ENCODE measurements at places on chromosomes 11 and 22. TPM values are rescaled to one million over a fixed set of nuclear protein-coding genes. Genes with fewer than 3 reads are reported as not detected.

DNA sequence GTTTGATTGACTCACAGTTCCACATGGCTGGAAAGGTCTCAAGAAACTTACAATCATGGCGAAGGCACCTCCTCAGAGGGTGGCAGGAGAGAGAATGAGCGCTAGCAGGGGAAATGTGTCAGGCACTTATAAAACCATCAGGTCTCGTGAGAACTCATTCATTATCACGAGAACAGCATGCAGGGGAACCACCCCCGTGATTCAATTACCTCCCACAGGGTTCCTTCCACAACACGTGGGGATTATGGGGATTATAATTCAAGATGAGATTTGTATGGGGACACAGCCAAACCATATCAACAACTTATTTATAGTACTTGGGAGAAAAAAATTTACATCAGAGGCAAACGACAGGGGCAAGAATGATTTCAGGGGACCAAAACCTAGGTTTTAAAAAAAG, 3.0 kb downstream of the ME3 start:
- ATAC-seq, result peak; percentile 34

DNA sequence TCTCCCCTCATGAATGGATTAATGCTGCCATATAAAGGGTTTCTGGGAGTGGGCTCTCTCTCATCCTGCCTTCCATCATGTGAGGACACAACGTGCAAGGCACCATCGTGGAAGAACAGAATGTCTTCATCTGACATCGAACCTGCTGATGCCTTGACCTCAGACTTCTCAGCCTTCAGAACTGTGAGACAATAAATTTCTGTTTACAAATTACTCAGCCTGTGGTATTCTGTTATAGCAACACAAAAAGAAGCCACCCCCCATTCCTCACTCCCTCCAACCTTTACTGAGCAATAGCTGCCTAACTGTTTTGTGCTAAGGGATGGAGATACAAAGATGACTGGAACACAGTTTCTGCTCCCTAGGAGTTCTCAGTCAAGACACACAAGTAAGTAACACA, 106.1 kb upstream of the PLET1 start:
- ATAC-seq, result no peak

GRCh38 chr11:63889344-63889743, 27.6 kb downstream of the RCOR2 start:
- no peak for ATAC-seq

- peak; percentile 6 for ATAC-seq
Measured at GRCh38 chr11:65871811-65872548, 620 bp downstream of the EFEMP2 start.

DNA sequence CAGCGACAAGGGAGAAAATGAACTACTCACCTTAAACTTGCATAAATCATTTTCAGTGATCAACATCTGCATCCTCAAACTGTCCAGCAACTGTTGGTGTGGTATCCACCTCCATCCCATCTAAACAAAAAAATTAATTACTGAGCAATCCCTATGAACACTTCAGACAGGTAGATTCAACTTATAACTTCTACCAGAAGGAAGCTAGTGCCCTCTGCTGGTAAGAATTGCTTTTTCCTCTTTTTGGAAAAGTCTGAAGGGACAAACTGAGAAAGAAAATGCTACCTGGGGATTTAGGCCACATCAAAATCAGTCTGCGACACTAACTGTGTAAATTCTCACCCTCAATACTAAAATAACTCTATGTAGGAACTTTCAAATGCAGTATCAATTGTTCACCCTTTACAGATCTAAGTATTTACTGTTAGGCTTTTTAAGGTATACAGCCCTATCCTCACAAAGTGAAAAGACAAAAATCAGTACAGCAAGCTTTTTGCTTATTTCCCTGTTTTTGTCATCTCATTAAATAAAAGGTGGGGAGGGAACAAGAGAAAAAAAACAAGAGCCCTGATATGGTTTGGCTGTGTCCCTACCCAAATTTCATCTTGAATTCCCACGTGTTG, 17.9 kb downstream of the CLNS1A start:
- ATAC-seq, result no peak

DNA sequence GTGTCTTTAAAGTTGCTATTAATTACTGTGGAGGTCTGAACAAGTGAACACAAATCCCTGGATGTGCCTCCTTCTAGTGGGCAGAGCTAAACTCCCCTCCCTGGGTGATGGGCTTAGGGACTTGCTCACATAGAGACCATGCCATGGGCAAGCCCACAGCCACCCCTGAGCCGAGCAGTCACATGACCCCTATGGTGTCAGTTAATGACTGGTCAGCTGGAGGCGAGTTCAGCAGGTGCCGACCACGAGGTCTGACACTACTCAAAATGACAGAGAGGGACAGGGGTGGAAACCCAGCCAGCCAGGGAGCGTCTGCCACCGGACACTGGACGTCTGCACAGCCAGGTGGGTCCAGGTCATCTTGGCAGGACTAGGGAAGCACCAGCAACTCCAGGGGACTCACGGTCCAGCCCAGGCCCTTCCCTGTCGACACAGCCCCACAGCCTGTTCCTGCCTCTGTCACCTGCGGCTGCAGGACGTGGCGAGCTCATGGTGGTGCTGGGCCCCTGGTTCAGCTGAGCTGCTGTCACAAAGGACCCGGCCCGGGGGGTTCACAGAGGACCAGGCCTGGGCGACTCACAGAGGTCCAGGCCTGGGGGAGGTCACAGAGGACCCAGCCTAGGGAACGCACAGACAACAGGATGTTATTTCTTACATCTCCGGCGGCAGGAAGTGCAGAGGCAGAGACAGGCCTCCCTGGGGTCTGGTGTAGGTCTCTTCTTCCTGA, 135.0 kb downstream of the BRD1 start:
- no peak for ATAC-seq

DNA sequence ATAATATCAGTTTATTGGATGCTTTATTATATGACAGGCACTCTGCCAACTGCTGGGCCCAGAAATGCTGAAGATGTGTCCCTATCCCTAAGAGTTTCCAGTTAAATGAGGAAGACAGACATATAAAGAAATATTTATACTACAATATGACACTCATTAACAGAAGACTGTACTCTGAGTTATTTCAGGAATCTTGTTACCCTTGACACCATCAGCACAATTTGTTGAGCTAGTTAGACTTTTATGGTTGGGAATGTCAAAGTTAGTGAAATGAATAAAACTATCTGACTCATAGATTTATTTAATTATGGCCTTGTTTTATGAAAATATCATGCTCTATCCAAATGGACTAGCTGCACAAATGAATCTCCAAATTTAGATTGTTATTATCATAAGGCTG, 25.6 kb upstream of the MSANTD4 start:
- no peak for ATAC-seq

DNA sequence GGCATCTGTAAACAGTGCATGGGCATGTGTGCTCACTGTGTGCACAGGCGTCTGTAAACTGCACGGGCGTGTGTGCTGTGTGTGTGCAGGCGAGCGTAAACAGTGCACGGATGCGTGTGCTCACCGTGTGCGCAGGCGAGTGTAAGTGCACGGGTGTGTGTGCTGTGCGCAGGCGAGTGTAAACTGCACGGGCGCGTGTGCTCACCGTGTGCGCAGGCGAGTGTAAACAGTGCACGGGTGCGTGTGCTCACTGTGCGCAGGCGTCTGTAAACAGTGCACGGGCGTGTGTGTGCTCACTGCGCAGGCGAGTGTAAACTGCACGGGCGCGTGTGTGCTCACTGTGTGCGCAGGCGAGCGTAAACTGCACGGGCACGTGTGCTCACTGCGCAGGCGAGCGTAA, 22.4 kb downstream of the RNH1 start:
- no peak for ATAC-seq

GRCh38 chr22:29203488-29204454, 1.9 kb upstream of the EMID1 start:
- ATAC-seq, result no peak

DNA sequence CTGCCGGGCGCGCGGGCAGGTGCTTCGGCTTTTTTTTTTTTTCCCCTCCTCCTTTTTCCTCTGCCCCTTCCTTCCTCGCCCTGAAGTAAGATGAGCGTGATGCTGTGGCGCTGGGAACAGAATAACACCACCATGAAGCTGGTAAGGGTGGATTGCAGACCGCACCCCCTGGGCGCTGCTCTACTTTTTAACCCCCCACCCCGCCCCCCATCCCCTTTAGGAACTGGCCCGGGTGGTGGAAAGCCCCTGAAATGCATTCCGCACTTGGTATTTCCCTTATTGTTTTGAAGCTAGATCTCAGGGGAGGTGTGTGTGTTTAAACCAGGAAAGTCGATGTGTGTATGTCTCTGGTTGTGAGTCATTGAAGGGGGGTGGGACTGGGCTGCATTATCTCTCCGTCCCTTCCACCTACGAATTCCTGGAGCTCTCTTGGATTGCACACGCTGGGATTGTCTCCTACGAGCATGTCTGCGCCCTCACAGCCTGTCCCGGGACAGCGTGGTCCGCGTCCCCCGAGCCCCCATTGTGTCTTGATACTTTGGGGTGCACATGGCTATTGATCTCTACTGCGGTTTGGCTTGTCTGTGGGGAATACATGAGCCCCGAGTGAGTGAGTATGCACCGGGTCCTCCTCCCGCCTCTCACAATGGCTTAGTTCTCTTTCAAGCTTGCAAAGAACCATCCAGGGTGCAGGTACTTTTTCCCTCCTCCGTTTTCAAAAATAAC, 64.9 kb downstream of the NAV2 start:
- ATAC-seq, result peak; percentile 72

- no peak for ATAC-seq
Measured at GRCh38 chr11:57868491-57868890, 106.9 kb downstream of the CTNND1 start.

GRCh38 chr11:61052182-61052972, 49.9 kb upstream of the CD5 start:
- ATAC-seq, result no peak

- ATAC-seq, result no peak
Measured at GRCh38 chr11:28729339-28729738, 621.2 kb downstream of the METTL15 start.

DNA sequence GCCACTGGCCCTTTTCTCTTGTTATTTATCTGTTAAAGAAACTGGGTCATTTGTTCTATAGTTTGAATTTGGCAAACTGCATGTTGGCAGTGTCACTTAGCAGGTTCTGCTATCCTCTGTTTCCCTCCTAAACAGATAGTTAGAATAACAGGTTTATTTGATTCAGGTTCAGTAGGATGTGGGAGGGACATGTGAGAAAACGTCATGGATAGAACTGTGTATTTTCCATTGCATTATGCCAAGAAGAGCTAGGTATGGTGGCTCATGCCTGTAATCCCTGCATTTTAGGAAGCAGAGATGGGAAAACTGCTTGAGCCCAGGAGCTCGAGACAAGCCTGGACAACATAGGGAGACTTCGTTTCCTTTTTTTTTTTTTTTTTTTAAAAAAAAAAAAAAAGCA, 24.3 kb downstream of the PATL1 start:
- no peak for ATAC-seq

The NPAS4 gene
- total RNA-seq, result 0.10 TPM

The KRTAP5-7 gene
- not detected for total RNA-seq

The FGF19 gene
- 0.29 TPM for total RNA-seq

The NXPE4 gene
- not detected for total RNA-seq

The MMP10 gene
- total RNA-seq, result not detected

The SCN4B gene
- total RNA-seq, result 0.49 TPM

The B3GAT1 gene
- 19.9 TPM for total RNA-seq

The OR51B2 gene
- not detected for total RNA-seq

The TRIM22 gene
- total RNA-seq, result 113 TPM

The LSP1 gene
- total RNA-seq, result 0.05 TPM

The LIF gene
- total RNA-seq, result 1.4 TPM
